ENCODE measurements at places on chromosomes 7 and 10.

GRCh38 chr10:102188298-102188940, 36.2 kb downstream of the NOLC1 start:
- DNase-seq, result no peak

- no peak for DNase-seq
These were observed 8.5 kb downstream of the LRRC18 start for GRCh38 chr10:48931188-48931587.

DNA sequence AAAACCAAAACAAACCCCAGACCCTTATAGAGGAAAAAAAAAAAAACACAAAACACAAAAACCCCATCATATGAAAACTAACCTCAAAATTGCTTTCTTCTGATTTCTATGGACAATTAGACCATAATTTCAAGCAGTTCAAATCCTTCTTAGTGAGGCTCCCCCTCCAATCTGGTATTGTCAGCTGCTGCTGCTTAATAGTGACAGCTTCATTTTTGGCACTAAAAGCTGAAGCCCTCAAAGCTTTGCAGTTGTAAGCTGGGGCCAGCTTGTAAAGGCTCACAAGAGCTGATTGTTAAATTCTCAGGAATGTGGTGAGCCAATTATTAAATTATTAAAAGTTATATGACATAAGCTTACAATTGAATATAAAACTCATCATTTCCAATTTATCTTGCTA, 21.9 kb downstream of the ATXN7L1 start:
- no peak for DNase-seq

GRCh38 chr10:117503244-117504205, 39.0 kb upstream of the EMX2 start:
- no peak for DNase-seq

- DNase-seq, result no peak
These were observed 60.3 kb upstream of the NFKB2 start for GRCh38 chr10:102335184-102335583.

DNA sequence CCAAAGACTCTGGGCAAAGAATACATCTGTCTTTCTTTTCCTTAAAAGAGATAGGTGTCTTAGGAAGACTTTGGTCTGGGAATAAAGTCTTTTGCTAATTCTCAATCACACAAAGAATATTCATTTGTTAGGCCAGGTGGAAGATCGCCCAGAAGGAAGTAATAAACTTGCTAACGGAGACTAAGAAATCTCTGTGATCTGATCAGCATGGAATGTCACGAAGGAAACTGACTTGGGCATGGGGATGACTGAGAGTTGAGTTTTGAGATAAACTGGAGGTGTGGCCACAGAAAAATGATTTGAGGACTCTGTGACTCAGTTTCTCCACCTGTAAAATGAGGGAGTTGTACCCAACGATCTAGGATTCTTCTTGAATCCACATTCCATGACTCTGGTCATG, 161.1 kb upstream of the SVIL start:
- no peak for DNase-seq

DNA sequence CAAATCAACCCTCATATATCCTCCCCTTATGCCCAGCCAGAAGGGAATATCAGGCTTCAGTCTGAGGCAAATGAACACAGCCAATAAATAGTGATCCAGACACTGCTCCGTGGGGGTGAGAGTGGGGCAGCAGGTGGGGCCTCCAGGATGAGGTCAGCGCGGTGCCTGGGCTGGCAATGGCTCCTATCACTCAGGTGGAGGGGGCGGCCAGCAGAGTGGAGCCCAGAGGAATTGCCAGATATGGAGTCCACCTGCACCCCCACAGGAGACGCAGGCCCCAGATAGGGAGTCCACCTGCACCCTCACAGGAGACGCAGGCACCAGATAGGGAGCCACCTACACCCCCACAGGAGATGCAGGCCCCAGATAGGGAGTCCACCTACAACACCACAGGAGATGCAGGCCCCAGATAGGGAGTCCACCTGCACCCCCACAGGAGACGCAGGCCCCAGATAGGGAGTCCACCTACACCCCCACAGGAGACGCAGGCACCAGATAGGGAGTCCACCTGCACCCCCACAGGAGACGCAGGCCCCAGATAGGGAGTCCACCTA, 78.0 kb upstream of the PPP2R2D start:
- DNase-seq, result no peak

DNA sequence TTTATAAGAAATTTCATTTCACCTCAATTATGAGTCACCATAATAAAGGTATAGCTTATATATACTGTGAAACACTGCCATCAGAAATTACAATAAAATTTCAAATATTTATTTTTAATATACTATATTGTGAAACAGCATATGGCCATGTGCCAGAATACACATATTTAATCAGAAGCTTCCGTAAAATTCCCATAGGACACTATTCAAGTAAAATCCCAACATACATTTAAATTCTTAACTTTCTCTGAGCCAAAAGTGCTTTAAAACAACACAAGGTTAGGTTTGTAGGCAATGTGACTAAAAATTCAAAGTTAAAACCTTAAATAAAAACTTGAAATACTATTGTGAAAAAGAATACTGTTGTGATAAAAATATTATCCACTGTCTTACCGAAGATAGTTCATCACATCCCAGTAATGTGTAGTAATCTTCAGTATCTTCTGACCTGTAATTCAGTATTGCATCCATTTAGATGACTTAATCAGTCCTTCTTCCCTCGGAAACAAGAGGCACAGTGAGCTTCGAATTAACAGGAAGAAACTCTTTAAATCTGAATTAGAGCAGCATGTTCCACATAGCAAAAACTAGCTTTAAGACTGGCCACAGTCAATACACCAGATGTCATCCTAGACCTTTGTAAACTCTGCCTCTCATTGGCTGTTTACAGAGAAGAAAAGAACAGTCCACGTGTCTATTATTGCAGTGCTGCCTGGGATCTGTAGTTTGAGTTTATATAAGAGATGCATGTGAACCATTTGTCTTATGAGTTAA, at the start of gene DNAJC12:
Gene DNAJC12, minus strand, starts transcription at position 648 of the 774 bp plus-strand sequence. Its CDS starts 177 bp downstream, at position 471.
- no peak for DNase-seq

DNA sequence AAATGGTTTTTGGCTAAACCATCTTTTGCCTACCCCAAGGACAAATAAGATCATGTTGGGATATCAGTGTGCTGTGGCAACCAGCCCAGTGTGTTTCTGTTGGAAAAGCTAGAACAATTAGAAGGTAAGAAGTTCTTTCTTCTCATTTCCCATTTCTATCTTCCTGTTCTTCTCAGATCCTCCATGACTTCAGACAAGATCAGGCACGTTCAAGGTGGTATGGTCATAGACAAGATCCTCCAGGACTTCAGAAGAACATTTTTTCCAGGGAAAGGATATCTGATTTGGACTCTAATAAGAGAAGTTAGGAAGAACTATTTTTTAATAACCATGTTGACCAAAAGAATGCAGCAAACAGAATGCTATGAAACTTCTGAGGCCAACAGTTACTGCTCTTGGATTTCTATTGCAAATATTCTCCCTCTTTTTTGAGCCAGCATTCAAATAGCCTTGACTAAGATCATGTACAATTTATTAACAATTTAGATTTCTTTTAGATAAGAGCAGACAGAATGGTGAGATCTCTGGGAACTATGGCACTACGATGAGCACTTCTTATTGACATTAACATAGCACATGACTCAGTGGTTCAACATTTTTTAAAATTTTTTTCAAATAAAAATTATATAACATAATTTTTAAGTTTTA, 15.9 kb downstream of the HYCC1 start:
- no peak for DNase-seq

GRCh38 chr10:7787150-7787856, 490 bp downstream of the KIN start:
- no peak for DNase-seq

DNA sequence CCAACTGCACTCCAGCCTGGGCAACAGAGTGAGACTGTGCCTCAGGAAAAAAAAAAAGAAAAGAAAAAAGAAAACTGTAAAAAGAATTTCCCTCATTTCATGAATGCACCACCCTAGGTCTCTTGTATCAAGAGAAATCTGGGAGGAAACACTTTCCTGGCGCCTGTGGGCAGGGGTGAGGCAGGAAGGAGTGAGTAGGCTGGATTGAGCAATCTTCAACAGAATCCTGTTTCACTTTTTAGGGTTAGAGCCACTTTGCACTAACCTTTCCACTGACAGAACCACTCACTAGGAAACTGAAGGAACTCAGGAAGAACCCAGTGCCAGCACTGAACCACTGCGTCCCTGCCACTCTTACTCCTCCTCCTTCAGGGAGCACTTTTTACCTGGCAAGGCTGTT, 282.1 kb downstream of the CCDC3 start:
- DNase-seq, result no peak

- DNase-seq, result no peak
These were observed 266.1 kb upstream of the KLF6 start for GRCh38 chr10:4051011-4051640.
